ENCODE measurements at places on chromosomes 16 and 17.

DNA sequence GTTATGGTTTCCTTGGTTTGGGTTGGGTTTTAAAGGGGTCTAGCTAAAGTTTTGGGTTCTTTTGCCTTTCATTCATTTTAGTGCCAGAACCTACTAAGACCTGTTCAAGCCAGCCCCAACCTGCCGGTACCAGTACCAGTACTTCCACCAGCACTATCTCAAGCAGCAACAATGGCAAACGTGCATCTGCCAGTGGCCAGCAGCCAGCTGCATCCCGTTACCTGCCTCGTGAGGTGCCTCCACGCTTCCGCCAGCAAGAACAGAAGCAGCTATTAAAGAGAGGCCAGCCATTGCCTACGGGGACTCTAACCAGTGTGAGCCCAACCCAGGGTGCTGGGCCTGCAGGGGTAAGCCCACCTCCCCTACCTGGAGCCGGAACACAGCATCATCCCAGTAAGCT is 72.9 kb downstream of the TNRC6C start:
- no peak for DNase-seq

DNA sequence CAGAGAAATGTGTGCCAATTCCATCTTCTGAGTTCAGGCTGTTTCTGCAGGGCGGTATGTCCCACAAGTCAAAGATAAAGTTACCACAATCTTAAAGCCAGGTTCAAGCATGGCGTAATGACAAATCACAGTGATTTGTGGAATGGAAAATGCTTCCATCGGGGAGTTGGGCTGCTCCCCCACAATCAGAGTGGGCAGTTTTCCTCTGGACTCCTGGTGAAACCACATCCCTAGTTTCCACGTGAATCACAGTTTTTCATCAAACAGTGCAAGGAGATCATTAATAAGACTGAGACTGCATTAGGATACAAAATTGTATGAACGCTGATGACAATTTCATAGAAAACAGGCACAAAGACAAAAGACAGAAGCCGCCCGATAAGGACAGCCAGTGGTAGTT is 3.6 kb downstream of the LITAF start:
- no peak for DNase-seq

GRCh38 chr16:50731130-50731988 is 10.5 kb upstream of the CYLD start:
- DNase-seq: no peak

- no peak for DNase-seq
Measured at GRCh38 chr16:49799172-49799571, 56.7 kb downstream of the ZNF423 start.

DNA sequence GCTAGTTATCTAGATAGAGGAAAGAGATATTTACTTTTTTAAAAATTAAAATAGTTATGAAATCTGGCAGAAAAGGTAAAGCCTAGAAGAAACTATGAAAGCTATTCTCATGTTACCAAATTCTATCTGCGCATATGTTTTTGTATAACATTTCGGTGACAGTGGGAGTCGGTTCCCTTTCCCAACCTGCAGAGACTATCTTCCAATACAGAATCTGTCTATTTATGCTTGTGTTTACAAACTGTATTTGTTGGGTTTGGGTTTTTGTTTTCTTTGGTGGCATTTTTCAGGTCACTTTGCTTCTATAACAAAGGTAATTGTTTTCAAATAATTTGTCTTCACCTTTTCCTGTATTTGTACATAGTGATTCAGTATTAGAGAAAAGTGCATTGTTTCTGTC is 69.8 kb downstream of the YPEL2 start:
- DNase-seq: no peak

DNA sequence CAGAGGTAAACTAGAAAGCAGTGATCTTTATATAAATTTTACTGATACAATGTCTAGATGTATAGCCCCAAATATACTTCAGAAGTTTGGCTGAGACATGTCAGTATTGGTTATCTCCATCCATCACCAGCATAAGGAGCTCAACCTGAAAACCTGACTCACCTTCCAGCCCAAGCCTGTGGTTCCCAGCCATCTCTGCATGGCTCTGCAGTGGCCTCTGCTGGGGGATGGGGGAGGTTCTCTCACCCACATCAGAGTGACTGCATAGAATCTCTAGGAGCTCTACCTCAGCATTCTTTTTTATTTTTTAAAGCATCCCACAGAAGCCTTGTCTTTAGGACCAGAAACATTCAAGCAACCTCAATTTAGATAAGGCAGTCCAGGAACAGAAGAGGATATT is 27.3 kb downstream of the USP7 start:
- no peak for DNase-seq

GRCh38 chr17:43142153-43142552 is 17.0 kb upstream of the BRCA1 start:
- DNase-seq: no peak

DNA sequence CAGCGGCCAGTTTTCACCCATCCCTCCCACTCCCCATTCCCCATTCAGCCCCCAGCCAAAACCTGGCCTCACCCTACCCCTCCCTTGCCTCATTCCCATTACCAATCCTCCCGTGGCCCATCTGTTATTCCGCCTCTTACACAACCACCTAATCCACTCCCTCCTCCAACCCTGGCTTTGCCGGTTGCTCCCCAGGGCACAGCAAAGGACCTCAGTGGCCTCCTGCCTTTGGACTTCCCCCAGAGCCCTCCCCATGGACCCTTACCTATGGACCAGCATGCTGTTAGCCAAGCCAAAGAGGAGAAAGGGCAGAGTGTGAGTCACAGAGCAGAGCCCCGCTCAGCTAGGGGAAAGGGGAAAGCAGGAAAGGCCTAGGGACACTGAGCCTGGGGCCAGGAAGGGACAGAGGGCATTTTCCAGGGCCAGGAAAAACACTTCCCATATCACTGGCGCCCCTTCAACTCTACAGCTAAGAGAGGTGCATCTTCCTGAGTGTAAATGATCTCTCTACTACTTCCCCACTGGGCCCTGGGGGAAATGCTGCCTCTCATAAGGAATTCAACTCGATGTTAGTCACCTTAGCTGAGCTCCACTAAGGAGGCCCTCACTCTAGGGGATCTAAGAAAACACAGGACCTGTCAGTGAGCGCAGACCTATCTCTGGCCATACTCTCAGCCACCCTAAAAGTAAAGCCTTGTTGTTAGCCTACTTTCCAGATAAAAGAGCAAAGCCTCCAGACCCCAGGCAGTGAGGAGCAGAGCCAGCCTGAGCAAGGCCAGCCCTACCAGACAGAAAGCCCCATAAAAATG is 10.6 kb downstream of the PEMT start:
- no peak for DNase-seq

GRCh38 chr17:11719856-11720255 is 121.6 kb downstream of the DNAH9 start:
- DNase-seq: no peak

- no peak for DNase-seq
Measured at GRCh38 chr17:79415365-79415764, 195.5 kb downstream of the RBFOX3 start.

DNA sequence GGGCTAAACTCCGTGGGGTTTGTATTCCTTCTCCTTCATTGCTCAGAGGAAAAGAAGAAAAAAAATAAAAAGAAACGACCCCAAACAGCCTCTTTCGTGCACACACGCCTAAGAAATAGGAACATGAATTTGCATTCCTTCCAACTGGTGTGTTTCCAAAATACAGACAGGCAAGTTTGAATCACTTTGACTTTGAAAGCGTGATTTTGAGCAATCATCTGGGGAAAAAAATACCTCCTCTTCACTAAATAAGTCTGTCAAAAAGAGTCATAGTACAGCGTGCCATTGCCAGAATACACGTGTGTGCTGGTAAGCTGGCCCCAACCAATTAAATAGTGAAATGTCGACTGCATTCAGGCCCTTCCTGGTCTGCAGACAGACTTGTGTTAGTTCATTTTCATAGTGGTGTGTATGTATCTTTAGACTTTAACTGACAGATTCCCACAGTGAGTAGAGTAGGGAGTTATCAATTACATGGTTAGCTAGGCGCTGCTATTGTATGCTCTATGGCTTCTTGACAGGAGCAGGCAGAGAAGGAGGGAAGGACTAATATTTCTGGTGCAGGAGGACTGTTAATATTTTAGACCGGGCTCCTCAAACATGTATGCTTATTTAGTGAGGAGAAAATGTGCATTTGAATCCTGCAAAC is 618.3 kb downstream of the MAF start:
- no peak for DNase-seq

DNA sequence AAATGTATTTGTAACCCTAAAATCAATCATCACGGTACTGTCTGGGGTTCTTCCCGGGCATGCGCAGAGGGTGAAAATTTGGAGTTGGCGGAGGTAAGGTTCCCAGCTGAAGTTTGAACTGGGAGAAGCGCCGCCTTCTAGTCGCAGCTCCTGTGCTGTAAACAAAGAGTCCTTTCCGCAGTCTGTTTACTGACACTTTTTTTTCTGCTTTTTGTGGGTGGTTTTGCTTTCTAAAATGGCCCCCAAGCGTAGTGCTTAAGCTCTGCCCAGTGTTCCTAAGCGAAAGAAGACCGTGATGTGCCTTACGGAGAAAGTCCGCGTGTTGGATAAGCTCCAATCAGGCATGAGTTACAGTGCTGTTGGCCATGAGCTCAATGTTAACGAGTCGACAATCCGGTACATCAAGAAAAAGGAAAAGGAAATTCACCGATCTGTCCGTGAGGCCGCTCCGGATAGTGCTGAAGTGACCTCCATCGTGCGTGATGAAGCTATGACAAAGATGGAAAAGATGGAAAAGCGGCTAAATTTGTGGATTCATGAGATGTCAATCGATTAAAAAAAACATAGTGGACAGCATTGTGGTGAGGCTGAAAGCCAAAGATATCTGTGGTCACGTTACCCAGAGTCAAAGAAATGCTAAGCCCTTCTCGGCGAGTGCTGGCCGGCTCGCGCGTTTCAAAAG is 570 bp upstream of the CFDP1 start:
- no peak for DNase-seq

DNA sequence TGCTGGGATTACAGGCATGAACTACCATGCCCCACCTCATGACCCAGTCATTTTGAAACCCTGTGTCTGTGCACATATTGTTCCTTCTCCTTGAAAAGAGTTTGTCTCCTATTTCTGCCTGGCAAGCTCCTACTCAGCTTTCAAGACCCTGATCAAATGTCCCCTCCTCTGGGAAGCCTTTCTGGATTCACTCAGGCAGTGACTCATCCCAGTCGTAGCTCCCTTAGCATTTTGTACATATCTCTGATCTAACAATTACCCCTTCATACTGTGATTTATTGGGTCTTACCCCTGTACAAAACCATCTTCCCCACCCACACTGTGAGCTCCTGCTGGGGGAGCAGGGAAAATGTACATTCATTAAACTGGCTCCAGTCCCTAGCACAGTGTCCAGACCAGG is 18.1 kb upstream of the ABCC12 start:
- DNase-seq: no peak

GRCh38 chr16:70706948-70707465 is 21.2 kb upstream of the MTSS2 start:
- DNase-seq: no peak

DNA sequence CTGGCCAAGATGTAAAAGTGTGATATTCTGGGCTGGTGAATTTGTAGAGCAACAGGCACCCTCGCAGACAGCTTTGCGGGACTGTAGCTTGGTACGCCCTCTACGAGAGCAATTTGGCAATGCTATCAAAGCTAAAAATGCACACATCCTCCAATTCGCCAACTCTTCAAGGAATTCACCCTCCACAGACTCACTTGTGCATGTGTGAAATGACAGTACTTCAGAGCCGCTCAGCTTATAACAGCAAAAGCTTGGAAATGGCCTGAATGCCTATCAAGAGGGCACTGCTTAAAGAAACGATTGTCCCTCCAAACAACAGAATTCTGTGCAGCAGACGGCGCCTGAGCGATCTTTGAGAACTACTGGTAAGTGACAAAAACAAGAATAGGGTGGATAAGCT is 130.8 kb downstream of the SDK2 start:
- no peak for DNase-seq

DNA sequence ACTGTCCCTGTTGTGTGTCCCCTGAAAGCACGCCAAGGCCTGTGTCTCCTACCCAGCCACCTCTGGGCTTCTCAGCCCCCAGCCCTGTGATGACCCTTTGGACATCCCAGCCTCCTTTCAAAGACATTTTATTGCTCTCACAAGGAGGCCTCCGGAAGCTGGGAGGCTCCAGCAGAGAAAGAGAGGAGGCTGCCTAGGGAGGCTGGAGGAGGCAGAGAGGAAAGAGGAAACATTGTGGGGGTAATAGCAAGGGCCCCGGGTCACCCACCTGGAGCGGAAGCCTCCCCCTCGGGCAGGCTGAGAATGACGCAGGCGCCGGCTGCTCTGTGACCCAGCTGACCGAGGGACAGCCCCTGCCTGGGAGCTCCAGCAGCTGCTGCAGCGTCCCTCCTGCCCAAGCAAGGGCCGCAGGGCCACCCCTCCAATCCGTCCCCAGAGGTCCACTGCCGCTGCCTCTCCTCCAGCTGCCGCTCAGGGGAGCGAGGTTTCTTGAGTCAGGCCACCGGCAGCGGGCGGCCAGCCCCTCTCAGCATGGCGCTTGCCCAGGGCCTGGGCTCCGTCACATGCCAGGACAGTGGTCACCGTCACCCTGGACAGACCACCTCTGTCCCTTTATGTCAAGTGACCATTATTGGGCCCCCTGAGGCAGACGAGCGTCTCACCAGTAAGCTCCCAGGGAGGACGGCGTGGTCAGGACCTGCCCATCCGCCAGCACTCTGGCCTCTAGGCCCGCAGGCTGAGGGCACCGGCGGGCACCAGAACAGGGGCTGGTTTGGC is 29.3 kb downstream of the ACTG1 start:
- no peak for DNase-seq

DNA sequence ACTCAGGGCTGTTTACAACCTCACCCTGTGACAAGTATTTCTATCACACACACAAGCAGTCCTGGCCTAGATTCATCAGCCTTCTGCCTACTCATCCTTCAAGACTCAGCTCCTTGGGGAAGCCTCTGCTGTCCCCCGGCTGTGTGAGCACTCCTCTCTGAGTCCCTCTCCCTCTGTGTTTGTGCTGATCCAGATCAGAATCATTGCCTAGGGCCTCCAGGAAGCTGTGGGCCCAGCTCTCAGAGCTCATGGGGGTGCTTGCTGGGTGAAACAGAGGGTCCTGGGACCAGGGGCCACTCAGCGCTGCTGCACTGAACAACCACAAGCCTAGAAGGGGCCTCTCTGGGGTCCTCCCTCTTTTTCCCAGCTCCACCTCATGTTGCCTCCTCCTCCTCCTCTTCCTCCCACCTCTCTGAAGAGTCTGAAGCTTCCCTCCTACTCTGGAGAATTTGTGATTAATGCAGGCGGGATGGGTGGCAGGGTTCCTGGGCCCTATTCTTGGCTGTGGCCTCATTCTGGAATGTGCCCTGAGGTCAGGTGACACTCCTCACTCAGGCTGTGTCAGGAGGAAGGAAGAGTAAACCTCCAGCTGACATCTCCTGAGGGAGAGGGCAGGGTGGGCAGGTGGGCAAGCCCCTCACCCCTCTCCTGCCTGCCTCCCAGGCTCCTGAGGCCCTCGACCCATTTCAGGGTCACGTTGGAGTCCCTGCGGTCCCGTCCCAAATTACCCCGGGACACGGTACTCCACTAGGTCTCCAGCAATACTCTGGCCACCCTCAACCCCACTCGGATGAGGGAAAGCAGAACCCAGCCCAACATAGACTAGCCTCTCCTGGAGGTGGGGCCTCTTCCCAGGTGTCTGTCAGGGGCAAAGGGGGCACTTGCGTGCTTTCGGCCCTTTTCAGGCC is 10.1 kb downstream of the WFIKKN2 start:
- no peak for DNase-seq
